ENCODE measurements at places on chromosomes 7 and 10.
A peak's percentile ranks its signal among the peaks of the same experiment; 100 is the strongest.

- no peak for DNase-seq
These were observed 140.4 kb upstream of the NPY start for GRCh38 chr7:24143547-24143946.

- no peak for DNase-seq
These were observed 175.7 kb upstream of the INHBA start for GRCh38 chr7:41878309-41879295.

DNA sequence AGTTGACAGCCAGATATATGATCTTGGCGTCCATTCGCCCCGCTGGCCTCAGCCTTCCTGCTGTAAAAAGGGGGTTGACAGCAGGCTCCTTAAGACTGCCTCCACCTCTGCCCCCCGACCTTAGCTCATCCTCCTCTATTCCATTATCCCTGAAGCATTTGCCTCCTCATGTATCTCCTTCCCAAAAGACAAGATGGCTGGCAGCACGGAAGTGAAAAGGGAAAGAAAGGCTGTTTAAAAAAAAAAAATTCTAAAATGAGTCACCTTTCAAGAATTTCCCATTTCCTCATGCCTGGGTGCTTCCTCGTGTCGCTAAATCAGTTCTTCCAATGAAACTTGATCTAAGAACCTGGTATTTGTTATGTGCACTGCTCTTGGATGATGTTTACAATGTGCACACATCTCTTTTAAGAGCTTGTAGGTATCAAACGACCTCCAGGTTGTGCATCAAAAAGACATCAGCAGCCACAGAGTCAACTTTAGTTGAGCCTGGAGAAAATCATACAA, 1.7 kb downstream of the SCRN1 start:
- peak; percentile 98 for DNase-seq

DNA sequence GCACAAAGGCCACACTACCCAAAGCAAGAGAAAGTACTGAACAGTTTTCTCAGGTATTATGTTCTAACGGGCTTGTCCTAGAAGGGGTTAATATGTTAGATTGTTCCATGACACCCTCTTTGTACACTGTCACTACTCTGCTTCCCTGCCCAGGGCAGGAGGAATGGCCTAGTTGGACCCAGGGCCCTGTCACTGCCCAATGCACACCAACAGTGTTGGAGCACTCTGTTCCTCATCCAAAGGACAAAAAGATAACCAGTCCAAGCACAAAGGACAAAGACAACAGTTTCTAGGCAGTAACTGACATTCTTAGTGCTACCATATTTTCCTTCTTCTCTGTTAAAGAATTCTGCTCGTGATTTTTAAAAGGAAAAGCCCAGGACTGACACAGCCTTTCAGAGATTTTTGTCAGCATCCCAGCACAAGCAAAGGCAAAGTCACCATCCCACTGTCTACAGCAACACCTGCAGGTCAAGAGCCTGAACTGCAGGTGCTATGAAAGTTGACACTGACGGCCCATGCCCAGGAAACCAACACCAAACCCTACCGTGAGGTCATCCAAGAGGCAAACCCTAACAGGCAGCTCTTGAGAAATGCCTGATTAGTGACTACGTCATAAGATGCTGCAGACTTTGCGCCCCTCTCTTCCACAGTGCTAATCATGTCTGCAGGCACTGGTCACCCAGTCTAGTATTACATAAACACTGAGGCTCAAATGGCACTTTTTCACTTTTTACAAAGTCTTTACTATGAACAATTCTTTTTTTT, 13.2 kb downstream of the NUDCD3 start:
- peak; percentile 87 for DNase-seq

DNA sequence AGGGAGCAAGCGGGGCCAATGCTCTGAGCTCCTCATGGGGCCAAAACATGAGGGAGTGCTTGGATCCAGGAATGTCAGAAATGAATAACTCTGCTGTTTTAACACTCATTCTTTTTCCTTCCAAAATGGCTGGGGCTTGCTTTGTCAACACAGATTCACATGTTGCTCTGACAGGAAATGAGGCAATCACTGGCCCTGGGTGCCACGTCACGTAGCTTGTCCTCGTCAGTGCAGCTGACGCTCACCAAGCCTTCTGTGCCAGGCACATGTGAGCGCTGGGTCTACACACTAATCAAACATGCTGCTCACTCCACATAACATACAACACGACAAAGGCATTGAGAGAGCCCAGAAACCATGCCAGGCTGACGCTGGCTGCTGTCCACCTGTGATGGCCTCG, 198.9 kb downstream of the WDR37 start:
- DNase-seq = no peak

All from ACHN (cell line).